ENCODE measurements at places on chromosomes 2 and 18. TPM values are rescaled to one million over a fixed set of nuclear protein-coding genes. Genes with fewer than 3 reads are reported as not detected.

POMC gene
- total RNA-seq, result 3.0 TPM

LDLRAD4 gene
- 26.6 TPM for total RNA-seq

STARD6 gene
- total RNA-seq, result not detected

- H3K4me1 ChIP-seq, result peaks cover 3% of the 10 kb centered on the region
- no peak for DNase-seq
- H3K4me3 ChIP-seq, result no peak overlapping the region
- H3K27ac ChIP-seq, result no peak overlapping the region
Measured at GRCh38 chr2:8408560-8409460, 273.0 kb upstream of the ID2 start.

GRCh38 chr18:23415515-23415914 is 37.6 kb upstream of the RIOK3 start:
- H3K4me1 ChIP-seq, result no peaks in the 10 kb centered on the region
- no peaks in the 10 kb centered on the region for H3K27me3 ChIP-seq
- no peak overlapping the region for H3K4me3 ChIP-seq
- no peak for DNase-seq
- H3K36me3 ChIP-seq, result no peaks in the 10 kb centered on the region

- peaks cover 3% of the 10 kb centered on the region for H3K4me1 ChIP-seq
- no peaks in the 10 kb centered on the region for H3K36me3 ChIP-seq
- H3K27me3 ChIP-seq, result no peaks in the 10 kb centered on the region
- H3K4me3 ChIP-seq, result no peak overlapping the region
- H3K27ac ChIP-seq, result no peak overlapping the region
- DNase-seq, result no peak
Measured at GRCh38 chr2:58109481-58109880, 62.9 kb downstream of the VRK2 start.

DNA sequence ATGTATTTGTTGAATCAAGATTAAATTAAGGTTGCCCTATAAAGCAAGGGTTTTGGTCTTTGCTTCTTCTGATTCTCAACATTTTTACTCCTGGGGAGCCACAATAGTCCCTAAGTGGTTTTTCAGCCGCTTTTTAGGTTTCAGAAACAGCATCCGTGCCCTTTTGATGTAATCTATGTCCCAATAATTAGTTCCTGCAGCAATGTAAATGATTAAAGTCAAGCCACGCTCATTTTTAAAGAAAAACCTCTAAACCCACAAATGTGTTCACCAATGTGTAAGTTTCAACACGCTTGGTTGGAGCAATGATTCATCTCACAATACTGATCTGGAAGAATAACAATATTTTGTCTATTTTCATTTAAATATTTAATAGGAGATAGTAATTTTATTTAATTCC is 5.6 kb downstream of the ARL4C start:
- H3K27me3 ChIP-seq, result no peaks in the 10 kb centered on the region
- DNase-seq, result no peak
- H3K4me1 ChIP-seq, result peaks cover 27% of the 10 kb centered on the region
- no peak overlapping the region for H3K27ac ChIP-seq
- H3K36me3 ChIP-seq, result no peaks in the 10 kb centered on the region

- DNase-seq, result no peak
- no peaks in the 10 kb centered on the region for H3K4me1 ChIP-seq
- no peak overlapping the region for H3K27ac ChIP-seq
- H3K4me3 ChIP-seq, result no peak overlapping the region
- H3K27me3 ChIP-seq, result no peaks in the 10 kb centered on the region
Measured at GRCh38 chr2:137809837-137810236, 154.4 kb upstream of the HNMT start.

DNA sequence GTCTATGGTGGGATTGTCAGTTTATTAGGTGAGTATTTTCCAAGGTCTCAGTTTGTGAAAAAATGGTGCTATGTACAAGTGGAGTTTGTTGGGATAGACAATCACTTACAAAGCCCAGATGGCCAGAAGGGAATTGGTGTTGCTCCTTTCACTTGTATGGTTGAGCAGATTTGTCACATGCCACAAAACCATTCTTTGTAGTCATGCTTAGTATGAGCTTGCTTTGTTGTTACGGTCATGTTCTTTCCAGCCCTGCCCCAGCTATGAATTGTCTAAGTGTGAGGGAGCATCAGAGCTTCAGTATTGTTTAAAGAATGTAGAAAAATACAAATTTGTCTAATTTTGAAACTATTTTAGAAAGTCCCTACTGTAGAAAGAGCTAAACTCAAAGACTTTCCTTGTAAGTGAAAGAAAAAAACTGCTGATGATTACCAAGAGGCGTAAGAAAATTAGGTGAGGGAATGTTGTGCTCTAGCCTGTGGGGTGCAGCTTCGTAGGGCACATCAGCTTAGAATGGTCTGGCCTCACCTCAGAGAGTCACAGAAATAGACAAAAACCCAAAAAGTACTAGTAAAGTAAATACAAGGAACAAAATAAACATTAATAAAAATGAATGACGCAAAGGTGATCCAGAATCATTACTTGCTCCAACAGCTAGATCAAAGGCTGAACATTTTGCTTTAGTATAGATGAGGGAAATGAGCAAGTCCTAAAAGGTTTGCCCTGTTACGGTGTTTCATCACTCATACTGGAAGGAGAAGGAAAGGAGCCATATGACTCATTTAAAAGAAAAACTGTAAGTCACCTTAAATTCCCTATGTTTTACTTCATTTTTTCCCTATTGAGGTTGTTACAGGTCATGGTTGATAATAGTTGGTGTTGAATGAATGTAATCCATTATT is 9.2 kb downstream of the TGIF1 start:
- H3K27me3 ChIP-seq, result no peaks in the 10 kb centered on the region
- H3K4me1 ChIP-seq, result peaks cover 41% of the 10 kb centered on the region
- peak overlapping the region; percentile 47 for H3K27ac ChIP-seq
- H3K4me3 ChIP-seq, result no peak overlapping the region
- DNase-seq, result no peak

GRCh38 chr2:79796641-79797040 is 283.8 kb downstream of the CTNNA2 start:
- H3K4me1 ChIP-seq, result no peaks in the 10 kb centered on the region
- DNase-seq, result no peak
- H3K4me3 ChIP-seq, result no peak overlapping the region
- H3K36me3 ChIP-seq, result no peaks in the 10 kb centered on the region
- no peaks in the 10 kb centered on the region for H3K27me3 ChIP-seq

DNA sequence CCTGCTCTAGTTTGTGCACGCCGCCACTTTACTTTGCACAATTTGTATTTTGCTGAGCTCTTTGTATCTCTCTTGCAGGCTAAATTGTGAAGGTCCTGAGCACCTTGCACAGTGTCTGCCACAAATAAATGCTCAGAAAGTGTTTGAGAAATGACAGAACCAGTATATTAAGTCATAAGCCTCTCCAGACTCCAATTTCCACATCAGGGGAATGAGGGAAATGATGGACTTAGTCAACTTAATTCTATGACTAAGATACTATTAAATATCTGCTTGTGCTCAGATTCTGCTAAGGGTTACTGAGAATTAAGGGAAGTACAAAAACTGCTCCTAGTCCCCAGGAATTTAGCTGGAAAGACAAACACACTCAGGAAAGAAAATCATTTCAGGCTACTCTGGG is 239.1 kb upstream of the SLC14A2 start:
- no peak overlapping the region for H3K4me3 ChIP-seq
- H3K27me3 ChIP-seq, result no peaks in the 10 kb centered on the region
- H3K36me3 ChIP-seq, result no peaks in the 10 kb centered on the region
- no peak overlapping the region for H3K27ac ChIP-seq
- H3K4me1 ChIP-seq, result no peaks in the 10 kb centered on the region
- DNase-seq, result no peak

GRCh38 chr2:17386771-17387170 is 131.5 kb downstream of the RAD51AP2 start:
- no peaks in the 10 kb centered on the region for H3K27me3 ChIP-seq
- H3K27ac ChIP-seq, result no peak overlapping the region
- no peak for DNase-seq
- no peaks in the 10 kb centered on the region for H3K4me1 ChIP-seq
- H3K36me3 ChIP-seq, result no peaks in the 10 kb centered on the region

DNA sequence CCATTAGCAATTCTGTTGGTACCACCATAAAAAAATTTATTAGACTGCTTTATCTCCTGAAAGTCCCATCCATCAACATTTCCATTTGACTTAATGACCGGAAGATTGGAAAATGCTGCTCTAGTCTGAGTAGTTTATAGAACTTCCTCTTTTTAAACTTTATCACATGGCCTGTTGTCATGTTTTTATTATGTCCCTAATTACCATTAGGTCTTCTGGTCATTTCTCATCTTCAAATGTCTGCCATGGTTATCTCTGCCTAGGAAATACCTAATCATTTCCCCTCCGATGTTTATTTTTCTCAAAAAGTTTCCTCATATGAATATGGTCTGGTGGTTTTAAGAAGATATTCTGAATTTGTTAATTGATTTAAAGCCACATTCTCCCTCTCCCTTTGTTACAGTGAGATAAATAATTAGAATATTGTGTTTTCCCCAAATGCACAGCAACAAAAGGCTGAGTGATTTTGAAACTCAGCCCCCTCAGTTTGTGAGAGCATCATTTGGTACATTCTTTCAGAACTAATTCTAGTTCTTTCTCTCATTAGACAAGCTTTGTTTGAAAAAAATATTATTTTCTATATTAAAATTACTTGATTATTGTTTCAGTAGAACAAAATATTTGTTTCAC is 317.1 kb upstream of the ST6GAL2 start:
- DNase-seq, result no peak
- no peaks in the 10 kb centered on the region for H3K27me3 ChIP-seq
- H3K4me1 ChIP-seq, result no peaks in the 10 kb centered on the region
- H3K4me3 ChIP-seq, result no peak overlapping the region
- no peaks in the 10 kb centered on the region for H3K36me3 ChIP-seq
- H3K27ac ChIP-seq, result no peak overlapping the region

DNA sequence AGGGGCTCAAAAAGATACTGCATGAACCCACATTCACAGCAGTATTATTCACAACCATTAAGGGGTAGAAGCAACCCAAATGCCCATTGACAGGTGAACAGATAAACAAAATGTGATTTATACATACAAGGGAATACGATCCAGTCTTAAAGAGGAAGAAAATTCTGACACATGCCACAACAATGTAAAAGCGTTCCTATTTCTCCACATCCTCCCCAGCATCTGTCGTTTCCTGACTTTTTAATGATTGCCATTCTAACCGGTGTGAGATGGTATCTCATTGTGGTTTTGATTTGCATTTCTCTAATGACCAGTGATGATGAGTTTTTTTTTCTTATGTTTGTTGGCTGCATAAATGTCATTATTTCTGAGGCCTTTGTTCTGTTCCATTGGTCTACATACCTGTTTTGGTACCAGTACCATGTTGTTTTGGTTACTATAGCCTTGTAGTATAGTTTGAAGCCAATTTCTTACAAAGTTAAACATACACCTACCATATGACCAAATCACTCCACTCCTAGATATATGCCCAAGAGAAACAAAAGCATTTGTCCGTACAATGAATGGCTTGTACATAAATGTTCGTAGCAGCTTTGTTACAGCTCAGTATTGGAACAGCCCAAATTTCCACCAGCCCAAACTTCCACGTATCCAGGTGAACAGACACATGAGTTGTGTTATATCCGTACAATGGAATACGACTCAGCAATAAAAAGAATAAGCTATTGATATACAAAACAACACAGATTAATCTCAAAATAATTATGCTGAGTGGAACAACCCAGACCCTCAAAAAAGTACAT is 85.1 kb downstream of the TMEM131 start:
- peaks cover 3% of the 10 kb centered on the region for H3K4me1 ChIP-seq
- no peak overlapping the region for H3K27ac ChIP-seq
- no peak overlapping the region for H3K4me3 ChIP-seq
- H3K27me3 ChIP-seq, result no peaks in the 10 kb centered on the region
- H3K36me3 ChIP-seq, result no peaks in the 10 kb centered on the region
- no peak for DNase-seq

- H3K4me3 ChIP-seq, result no peak overlapping the region
- H3K4me1 ChIP-seq, result no peaks in the 10 kb centered on the region
- no peaks in the 10 kb centered on the region for H3K27me3 ChIP-seq
Measured at GRCh38 chr18:75135158-75135725, 73.7 kb downstream of the PTGR3 start.

DNA sequence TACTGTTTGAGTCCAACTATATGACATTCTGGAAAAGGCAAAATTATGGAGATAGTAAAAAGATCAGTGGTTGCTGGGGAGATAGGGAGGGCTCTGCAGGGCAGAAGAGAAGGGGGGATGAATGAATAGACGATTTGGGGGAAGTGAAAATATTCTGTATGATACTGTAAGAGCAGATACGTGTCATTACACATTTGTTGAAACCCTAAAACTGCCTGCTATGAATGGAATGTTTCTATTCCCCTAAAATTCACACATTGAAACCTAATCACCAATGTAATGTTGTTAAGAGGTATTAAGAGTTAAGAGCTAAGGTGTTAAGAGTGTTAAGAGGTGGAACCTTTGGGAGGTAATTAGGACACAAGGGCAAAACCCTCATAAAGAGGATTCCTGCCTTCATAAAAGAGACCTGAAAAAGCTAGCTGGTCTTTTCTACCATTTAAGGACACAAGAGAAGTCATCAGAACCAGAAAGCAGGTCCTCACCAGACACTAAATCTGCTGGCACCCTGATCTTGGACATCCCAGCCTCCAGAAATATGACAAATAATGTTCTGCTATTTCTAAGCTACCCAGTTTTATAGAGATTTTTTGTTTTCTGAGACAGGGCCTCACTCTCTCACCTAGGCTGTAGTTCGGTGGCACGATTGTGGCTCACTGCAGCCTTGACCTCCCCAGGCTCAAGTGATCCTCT is 76.2 kb downstream of the ATAD2B start:
- no peaks in the 10 kb centered on the region for H3K27me3 ChIP-seq
- no peak overlapping the region for H3K27ac ChIP-seq
- no peak overlapping the region for H3K4me3 ChIP-seq
- no peak for DNase-seq
- H3K4me1 ChIP-seq, result no peaks in the 10 kb centered on the region
